Stimulated activated CD4-positive, alpha-beta T cell treated with anti-CD3 and anti-CD28 coated beads, Interleukin-15, amount 100 ng/mL, for 1 hour (primary cell): ENCODE measurements at places on chromosomes 4 and X.
A peak's percentile ranks its signal among the peaks of the same experiment; 100 is the strongest.

DNA sequence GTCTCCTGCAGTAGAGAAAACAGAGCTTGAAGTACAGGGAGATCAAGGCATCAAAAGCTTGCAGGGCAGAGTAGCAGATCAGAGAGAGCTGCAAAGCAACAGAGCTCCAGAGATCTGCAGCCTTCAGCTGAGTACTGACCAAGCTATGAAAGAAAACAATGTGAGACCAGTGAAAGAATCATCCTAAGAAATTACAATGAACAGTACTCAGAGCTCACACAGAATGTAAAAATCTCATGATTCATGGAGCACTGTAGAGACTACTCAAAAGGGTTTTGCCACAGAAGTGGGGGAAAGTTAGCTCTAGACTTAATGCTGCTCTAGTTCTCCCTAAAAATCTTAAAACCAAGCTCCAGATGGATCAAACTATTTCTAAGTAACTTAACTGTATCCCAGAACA, 80.0 kb upstream of the MAB21L2 start:
- no peak for DNase-seq

DNA sequence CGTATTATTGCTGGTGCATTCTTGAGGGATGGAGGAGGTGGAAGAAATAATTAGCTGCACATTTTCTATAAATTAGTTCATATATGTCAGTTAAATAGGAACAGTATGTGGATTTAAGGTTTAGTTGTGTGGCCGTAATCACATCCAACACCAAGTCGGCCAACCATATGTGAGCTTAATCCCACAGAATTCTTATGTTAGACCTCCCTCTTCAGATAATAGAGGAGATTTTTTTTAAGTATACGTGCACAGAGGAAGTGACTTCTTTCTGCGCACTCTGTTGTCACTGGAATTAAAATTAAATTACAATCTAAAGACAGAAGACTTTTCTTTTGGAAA, 2.1 kb downstream of the SEPTIN11 start:
- no peak for DNase-seq

- DNase-seq: no peak
These were observed 245.3 kb upstream of the PITX2 start for GRCh38 chr4:110867981-110868720.

DNA sequence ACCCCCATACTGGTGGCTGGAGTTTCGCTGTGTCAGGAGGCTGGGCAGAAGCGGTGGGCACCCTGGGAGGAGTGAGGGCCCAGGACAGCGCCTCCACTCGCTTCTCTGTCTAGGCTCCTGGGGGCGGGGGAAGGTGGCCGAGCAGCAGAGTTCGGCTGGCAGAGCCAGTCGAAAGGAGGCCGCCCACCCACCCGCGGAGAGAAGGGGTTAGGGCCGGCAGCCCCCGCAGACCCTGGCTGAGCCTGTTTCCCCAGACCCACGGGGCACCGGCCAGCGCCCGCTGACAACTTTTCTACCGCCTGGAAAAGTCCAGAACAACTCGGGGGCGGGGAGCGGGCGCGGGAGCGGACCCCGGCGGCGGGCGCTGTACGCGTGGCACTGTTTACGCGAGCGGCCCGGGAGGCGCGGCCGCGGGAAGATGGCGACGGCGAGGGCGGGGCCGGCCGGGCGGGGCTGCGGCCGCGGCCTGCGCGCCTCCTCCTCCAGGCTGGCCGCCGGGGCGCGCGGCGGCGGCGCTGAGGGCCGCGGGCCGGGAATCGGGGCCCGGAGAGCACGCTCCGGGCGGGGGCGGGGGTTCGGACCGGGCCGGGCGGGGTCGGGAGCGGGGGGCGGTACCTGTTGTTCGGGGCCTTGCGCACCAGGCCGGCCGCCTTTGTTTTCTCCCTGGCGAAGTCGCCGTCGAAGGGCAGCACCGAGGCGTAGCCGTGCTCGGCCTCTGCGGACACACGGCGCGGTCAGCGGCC, 628 bp downstream of the MXD4 start:
- DNase-seq: peak; percentile 42

GRCh38 chr4:2489081-2489805, 20.3 kb downstream of the RNF4 start:
- DNase-seq: no peak

DNA sequence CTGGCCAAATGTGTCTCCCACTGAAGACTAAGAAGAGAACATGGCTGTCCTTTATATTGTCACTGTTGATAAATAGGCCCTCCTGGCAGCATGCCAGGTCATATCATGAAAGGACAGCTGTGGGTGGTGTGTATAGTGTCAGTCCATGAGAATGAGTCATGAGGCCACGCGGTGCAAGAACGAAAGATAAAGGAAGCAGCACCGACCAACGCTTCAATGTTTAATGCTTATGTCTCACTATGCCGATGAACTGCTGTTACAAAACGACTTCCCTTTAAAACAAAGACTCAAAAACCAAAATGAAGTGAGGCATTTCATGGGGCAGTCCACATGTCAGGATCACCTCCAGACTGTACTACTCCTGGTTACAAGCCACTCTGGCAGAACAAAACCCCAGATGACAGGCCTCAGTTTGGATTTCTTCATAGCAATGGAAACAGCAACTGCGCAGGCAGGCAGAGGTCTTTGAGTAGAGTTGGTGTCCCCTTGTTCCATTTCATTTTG, 5.2 kb upstream of the TCEANC start:
- peak; percentile 17 for DNase-seq

- DNase-seq: no peak
These were observed 15.2 kb downstream of the HSD17B11 start for GRCh38 chr4:87375719-87376291.

DNA sequence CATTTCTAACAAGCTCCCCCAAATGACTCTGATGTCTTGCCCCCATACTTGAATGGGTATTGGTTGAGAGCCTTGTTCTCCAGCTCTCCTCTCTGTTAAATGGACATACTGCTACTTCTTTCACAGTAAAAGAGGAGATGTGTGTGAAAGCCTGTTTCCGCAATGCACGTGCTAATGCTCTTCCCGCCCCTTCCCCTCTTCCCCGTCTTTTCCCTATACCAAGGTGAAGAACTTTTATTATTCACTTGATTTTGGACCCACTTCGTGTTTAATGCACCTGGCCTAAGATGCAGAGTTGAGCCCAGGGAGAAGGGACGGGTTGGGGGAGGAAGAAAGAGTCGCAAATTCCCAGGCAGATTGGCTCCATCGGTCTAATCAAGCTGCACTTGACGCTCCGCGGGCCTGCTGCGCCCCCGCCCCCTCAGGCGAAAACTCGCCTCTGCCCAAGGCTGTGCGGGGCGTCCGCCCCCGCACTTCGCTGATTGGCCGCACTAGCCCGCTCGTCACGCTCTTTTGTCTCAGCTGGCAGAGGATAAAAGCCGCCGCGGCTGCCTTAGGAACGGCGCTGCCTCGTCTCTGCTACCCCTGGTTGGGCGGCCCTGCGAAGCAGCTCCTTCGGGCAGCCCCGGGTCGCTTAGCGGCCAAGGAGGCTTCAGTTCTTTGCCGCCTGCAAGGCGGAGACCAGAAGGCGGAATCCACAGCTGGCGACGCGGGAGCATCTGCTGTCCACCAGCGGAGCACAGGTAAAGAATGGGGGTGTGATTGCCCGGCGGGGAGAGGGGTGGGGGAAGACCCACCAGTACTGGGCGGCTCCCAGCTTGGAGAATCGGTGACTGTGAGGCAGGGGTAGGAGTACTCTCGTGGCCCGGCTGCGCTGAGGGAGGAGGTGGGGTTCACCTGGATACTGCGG, at the start of gene ZCCHC12:
TSS of gene ZCCHC12 (plus strand) at position 562 of the 910 bp plus-strand sequence. CDS start 1,421 bp downstream, outside the sequence.
- peak; percentile 5 for DNase-seq

- no peak for DNase-seq
These were observed 334.7 kb upstream of the NR3C2 start for GRCh38 chr4:148776941-148777340.

- no peak for DNase-seq
These were observed 516.7 kb upstream of the SLIT2 start for GRCh38 chr4:19735012-19735411.

DNA sequence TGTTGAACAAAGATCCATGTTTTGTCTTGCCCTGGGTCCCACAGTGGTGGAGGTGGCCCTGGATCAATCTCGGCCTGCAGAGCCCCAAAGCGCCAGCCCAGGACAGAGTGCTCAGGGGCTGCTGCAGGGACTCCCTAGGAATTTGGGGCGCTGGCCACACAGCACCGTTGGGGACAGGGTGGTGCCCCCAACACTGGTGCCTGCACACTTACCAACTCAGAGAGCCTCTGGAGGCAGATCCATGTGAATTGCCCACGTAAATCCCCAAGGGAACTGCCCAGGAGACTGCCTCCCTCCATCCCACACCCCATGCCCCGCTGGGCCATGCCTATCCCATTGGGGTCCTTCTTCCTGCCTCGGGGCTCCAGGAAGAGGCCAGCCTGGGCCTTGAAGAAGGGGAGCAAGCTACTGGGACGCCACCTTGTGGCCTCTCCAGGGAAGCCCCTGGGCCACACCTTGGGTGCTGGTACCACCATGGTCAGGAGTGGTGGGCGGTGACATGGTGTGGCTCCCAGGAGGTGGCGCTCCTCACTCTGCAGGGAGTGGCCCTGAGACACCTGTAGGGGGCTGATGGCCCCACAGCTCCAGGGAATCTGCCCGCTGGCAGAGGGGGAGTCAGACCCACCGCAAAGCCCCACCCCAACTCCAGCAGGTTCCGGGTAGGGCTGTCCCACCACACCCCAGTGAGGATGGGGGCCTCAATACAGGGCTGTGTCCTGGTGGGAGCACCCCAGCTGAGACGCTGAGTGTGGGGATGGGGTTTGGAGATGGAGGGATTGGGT, 22.8 kb downstream of the CFAP99 start:
- peak; percentile 48 for DNase-seq

DNA sequence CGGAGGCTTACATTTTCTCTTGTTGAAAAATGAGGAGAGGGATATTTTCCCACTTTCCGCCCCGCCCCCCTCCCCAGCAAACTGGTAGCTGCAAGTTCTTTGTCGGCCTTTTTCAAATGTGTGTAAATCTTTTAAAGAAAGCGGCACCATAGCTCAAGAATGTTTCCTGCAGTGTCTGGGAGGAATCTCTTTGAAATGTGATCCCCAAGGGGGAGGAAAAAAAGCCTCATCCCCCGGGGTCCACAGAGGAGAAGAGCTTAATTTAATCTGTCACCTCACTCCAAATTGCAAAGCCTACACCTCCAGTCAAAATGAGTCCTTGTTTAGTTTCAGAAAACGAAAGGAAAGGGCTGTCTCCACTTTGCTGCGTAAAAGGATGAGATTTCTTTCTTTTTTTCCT, 34.8 kb downstream of the ASMT start:
- no peak for DNase-seq

DNA sequence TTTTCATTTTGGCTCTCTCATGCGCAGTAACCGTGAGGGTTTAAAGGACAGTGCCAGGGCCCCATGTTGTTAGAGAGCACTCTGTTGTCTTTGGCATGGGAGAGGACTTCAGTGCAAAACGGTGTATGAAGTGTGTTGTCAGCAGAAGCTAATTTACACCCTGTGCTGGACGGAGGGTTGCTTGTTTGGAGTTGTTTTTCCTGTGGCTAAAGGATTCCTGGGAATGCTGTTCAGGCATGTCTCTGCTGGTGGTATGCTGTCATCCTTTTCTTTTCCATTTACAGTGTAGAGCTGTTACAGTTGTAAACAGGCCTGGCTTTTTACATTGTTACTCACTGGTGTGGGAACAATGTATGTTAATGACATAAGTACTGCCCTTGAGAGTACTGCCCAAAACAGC, 206.3 kb downstream of the CBR4 start:
- DNase-seq: no peak

GRCh38 chrX:120021927-120022326, 55.6 kb downstream of the RHOXF2B start:
- no peak for DNase-seq

DNA sequence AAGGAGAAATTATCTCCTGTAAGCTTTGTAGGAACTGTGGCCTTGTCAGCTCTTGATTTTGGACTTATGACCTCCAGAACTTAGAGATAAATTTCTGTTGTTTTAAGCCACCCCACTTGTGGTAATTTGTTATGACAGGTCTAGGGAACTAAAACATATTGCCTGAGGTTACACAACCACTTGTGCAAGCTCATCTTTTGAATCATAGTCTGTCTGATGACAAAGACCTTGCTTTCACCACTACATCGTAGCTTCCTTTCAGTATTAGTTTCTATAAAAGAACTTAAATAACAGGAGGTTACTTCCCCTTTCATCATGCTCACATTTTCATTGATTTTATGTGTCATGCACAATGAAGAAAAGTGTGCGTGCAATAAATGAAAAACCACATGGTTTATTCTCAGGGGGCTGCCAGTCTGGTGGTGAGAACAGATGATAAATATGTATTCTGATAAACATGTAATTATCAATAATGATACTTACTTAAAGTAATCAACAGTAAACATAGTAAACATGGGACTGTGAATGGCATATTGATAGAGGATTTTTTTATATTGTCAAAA, 690.0 kb upstream of the HS3ST1 start:
- no peak for DNase-seq

GRCh38 chrX:129091097-129091496, 432.2 kb downstream of the SMARCA1 start:
- no peak for DNase-seq

DNA sequence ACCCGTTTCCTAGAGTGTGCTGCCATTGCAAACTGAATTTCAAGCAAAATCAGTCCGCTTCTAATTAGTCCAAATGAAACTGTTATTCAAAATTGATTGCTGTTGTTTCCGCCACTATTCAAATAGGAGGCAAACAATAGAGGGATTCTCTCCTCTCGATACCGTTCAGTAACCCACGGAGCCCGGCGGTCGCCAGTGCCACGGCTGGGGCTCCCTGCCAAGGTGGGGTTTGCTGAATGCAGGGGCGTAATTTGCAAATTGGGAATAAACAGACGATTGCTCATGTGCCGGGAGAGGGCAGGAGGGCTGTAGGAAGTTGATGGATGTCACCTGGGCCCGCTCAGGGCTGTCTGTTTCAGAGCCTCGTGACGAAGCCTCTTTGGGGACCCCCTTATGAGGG, 8.8 kb downstream of the ADRA2C start:
- DNase-seq: no peak

GRCh38 chrX:39204353-39204752, 403.1 kb downstream of the MID1IP1 start:
- DNase-seq: no peak

DNA sequence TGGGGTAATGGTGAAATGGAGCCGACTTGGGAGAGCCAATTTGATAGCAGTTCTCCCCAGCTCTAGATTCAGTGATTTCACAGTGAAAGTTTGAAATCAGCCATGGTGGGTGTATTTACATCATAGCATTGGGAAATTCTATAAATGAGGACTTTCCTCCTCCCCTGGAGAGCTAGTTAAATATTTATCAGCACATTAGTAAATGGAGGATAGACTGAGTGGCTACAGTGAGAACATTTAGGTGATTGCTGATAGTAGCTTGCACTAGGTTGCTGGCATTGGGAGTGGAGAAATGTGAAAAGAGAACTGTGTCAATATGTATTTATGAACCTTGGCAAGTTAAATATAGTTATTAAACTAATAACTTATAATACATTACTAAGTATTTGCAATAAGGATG, 347.3 kb downstream of the CCSER1 start:
- DNase-seq: no peak

DNA sequence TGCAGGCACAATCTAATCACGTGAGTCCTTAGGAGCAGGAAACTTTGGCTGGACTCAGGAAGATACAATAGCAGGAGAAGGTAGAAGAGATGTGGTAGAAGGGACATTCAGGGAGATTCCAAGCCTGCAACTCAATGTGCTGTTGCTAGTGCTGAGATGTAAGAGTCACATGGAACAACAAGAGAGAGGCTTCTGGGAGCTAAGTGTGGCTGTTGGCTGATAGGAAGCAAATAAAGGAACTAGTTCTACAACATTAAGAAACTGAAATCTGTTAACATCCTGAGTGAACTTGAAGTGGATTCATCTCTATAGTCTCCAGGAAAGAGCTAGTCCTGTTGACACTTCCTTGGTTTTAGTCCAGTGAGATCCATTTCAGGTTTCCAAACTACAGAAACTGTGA, 1207.4 kb downstream of the ADGRL3 start:
- DNase-seq: no peak
